ENCODE measurements at places on chromosomes 12 and 14.
A peak's percentile ranks its signal among the peaks of the same experiment; 100 is the strongest.

DNA sequence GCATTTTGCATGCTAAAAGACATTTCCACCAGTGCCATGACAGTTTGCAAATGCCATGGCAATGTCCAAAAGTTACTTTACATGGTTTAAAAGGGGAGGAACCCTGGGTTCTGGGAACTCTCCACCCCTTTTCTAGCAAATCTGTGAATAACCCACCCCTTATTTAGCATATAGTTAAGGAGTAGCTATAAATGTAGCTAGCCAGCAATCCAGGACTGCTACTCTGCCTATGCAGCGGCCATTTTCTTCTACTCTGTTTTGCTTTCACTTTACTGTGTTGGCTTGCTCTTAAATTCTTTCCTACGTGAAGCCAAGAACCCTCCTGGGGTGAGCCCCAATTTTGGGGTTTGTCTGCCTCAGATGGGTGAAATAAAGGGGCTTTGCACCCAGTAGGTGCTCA is 141.0 kb downstream of the PTPN11 start:
- no peak overlapping the region for H3K27ac ChIP-seq
- peaks cover 21% of the 10 kb centered on the region for H3K27me3 ChIP-seq
- H3K4me1 ChIP-seq: no peaks in the 10 kb centered on the region
- H3K36me3 ChIP-seq: peaks cover 2% of the 10 kb centered on the region

- H3K27me3 ChIP-seq: peaks cover 58% of the 10 kb centered on the region
- no peaks in the 10 kb centered on the region for H3K4me1 ChIP-seq
- DNase-seq: no peak
Observed at GRCh38 chr12:10067264-10067663, 31.5 kb downstream of the CLEC1A start.

DNA sequence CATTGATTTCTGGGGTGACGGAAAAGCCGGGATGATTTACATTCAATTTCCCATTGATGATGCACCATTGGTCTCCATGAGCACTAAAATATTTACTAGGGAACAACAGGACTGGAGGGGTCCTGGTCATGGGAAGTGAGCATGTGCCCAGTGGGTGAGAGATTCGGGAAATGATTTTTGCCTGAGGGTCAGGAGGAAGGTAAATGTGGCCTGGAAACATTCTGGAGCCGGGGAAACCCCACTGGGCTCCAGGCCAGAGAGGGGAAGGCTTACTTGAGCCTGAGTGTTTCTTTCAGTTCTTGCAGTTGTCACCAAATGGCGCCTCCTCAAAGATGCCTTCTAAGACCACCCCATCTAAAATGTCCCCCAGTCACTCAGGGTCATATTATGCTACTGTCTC is 532.3 kb upstream of the TBX3 start:
- H3K36me3 ChIP-seq: no peaks in the 10 kb centered on the region
- H3K27me3 ChIP-seq: no peaks in the 10 kb centered on the region
- H3K4me3 ChIP-seq: no peak overlapping the region
- DNase-seq: no peak
- no peaks in the 10 kb centered on the region for H3K4me1 ChIP-seq
- no peak overlapping the region for H3K27ac ChIP-seq

GRCh38 chr14:41785696-41786095 is 179.0 kb downstream of the LRFN5 start:
- H3K4me3 ChIP-seq: no peak overlapping the region
- DNase-seq: no peak
- no peaks in the 10 kb centered on the region for H3K36me3 ChIP-seq
- no peaks in the 10 kb centered on the region for H3K27me3 ChIP-seq
- no peak overlapping the region for H3K27ac ChIP-seq
- no peaks in the 10 kb centered on the region for H3K4me1 ChIP-seq

GRCh38 chr12:25295361-25295760 is 44.6 kb upstream of the KRAS start:
- no peak overlapping the region for H3K4me3 ChIP-seq
- H3K27ac ChIP-seq: no peak overlapping the region
- no peaks in the 10 kb centered on the region for H3K27me3 ChIP-seq
- H3K4me1 ChIP-seq: no peaks in the 10 kb centered on the region
- DNase-seq: no peak
- H3K36me3 ChIP-seq: no peaks in the 10 kb centered on the region

GRCh38 chr14:74763803-74764531 is 851 bp downstream of the YLPM1 start:
- H3K27ac ChIP-seq: peak overlapping the region; percentile 99
- H3K4me3 ChIP-seq: peak overlapping the region; percentile 97
- no peak for DNase-seq

DNA sequence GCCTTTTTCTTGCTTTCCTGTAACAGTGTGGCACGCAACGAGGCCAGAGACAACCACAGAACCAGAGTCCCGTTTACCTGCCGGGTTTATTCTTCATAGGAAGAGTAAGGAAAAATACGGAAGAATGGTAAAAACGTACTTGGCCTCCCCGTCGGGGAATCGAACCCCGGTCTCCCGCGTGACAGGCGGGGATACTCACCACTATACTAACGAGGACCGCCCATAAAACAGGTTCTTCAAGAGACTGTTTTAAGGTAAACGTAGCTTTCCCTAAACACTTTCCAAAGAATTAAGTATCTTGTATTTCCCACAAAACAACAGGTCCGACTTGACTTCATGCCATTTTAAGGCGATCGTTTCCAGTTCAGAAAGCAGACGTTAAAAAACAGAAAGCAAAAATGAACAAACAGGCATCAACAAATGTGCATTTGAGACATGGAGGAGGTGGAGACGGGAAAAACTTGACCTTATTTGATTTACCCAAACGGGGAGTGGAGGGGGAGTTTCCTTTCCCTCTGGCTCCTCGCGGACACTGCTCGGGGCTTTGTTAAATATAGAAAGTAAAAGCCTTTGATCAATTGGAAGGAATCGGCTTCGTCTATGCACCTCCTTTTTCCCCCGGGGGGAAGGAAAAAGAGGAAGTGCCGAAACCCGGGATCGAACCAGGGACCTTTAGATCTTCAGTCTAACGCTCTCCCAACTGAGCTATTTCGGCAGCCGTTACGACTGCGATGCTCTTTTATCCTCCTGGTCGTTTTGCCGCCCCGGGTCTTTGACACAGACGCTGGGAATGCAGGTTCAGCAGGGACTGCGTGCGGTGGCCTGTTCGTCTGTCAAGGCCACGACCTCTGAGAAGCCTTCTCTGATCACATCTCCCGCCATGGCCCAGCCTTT is 13.0 kb upstream of the UBC start:
- H3K36me3 ChIP-seq: peaks cover 46% of the 10 kb centered on the region

GRCh38 chr12:57740656-57741412 is 2.3 kb upstream of the AGAP2 start:
- H3K27me3 ChIP-seq: no peaks in the 10 kb centered on the region
- H3K27ac ChIP-seq: peak overlapping the region; percentile 97
- peaks cover 60% of the 10 kb centered on the region for H3K36me3 ChIP-seq

DNA sequence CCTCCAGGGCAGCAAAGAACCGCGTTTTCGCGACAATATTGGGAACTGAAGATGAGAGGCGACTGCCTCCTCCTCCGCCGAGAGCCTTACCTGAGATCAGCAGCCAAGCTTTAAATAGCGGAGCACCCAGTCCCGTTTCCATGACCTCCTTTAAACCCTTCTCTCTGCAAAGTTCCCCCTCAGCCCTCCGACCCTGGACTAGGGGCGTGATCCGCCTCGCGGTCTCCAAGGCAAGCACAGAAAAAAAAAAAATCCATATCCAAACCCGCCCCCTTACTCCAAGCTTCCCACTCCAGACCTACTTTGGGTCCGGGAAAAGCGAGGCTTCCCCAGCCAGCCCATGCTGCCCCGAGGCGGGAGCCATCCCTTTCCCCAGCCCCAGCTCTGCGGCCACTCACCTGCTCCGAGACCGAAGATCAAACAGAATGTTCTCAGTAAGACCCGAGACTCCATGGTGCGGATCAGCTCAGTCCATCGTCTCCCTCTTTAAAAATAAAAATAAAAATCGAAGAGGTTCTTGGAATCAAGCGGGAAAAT is 630 bp downstream of the NELL2 start:
- H3K4me1 ChIP-seq: peaks cover 27% of the 10 kb centered on the region
- H3K27me3 ChIP-seq: peaks cover 23% of the 10 kb centered on the region
- H3K4me3 ChIP-seq: peak overlapping the region; percentile 98
- peaks cover 9% of the 10 kb centered on the region for H3K36me3 ChIP-seq
- peak overlapping the region; percentile 80 for H3K27ac ChIP-seq

GRCh38 chr12:24960222-24960855 is 11.4 kb upstream of the BCAT1 start:
- H3K27ac ChIP-seq: no peak overlapping the region
- no peak overlapping the region for H3K4me3 ChIP-seq
- H3K4me1 ChIP-seq: no peaks in the 10 kb centered on the region
- peak; percentile 3 for DNase-seq

DNA sequence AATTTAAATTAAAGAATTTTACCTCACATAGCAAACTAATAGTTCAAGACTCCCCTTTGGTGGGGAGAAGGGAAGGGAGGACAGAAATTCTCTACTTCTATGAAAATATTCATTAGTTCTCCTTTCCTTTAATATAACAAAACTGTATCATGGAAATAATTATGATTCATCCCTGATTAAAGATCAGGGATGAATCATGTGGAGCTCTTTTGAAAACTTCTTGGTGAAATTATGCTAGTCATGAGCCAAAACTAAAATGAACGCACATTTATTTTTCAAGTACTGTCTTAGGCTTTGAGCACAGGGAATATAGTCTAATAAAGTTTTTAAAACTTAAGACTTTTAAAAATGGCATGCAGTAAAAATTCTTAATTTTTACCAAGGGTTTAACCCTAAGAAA is 17.1 kb downstream of the TMBIM4 start:
- no peaks in the 10 kb centered on the region for H3K27me3 ChIP-seq
- H3K36me3 ChIP-seq: peaks cover 25% of the 10 kb centered on the region
- H3K4me1 ChIP-seq: peaks cover 36% of the 10 kb centered on the region
- H3K27ac ChIP-seq: no peak overlapping the region
- no peak for DNase-seq
- H3K4me3 ChIP-seq: no peak overlapping the region

DNA sequence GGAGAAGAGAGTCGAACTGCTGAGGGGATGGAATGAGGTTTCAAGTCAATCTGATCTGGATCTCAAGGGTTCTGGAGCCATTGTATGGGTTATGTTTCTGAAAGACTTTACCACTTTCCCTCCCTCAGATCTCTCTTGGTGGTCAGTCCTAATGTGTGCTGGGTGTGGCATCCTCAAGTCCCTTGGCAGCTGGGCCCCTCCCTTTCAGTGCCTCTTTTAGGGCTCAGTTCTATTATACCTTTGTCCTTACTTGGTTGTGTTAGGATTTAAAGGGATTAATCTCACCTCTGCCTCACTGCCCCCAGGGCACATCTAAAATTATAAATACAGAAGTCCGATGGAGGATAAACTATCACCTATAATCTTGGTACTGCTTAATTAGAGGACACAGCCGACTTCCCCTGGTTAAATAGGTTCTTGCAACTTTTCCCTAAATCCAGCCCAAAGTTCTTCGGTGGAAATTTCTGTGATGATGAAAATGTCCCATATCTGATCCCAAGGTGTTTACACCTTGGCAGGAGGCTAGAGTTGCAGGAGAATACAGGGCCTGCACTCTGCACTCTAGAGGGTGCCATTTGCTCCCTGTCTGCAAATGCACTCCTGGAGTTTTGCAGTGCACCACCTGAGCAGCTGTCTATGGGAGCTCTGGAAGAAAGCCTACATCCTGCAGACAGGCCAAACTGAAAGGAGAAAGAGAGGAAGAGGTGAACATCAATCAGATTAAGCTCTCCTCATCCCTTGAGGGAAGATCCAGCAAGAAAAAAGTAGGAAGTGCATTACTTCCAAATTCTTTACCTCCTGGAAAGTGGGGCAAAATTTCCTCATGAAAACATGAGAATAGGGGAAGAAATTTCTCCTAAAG is 106.8 kb downstream of the NUAK1 start:
- H3K27ac ChIP-seq: no peak overlapping the region
- no peaks in the 10 kb centered on the region for H3K4me1 ChIP-seq
- H3K36me3 ChIP-seq: no peaks in the 10 kb centered on the region
- DNase-seq: no peak
- H3K4me3 ChIP-seq: no peak overlapping the region

- DNase-seq: no peak
- H3K4me3 ChIP-seq: peak overlapping the region; percentile 96
- H3K27ac ChIP-seq: peak overlapping the region; percentile 39
Observed at GRCh38 chr12:53676656-53677015, 753 bp upstream of the ATP5MC2 start.

- no peaks in the 10 kb centered on the region for H3K4me1 ChIP-seq
- no peaks in the 10 kb centered on the region for H3K36me3 ChIP-seq
- H3K27ac ChIP-seq: no peak overlapping the region
- H3K27me3 ChIP-seq: peaks cover 12% of the 10 kb centered on the region
Observed at GRCh38 chr14:103362780-103363179, 22.4 kb upstream of the MARK3 start.

- H3K27me3 ChIP-seq: no peaks in the 10 kb centered on the region
- no peaks in the 10 kb centered on the region for H3K4me1 ChIP-seq
- no peak for DNase-seq
- no peak overlapping the region for H3K4me3 ChIP-seq
- H3K27ac ChIP-seq: no peak overlapping the region
Observed at GRCh38 chr12:29983851-29984250, 200.1 kb upstream of the TMTC1 start.

- no peaks in the 10 kb centered on the region for H3K27me3 ChIP-seq
- H3K27ac ChIP-seq: no peak overlapping the region
- no peak overlapping the region for H3K4me3 ChIP-seq
- DNase-seq: no peak
Observed at GRCh38 chr12:121124402-121125109, 8.1 kb upstream of the P2RX7 start.

DNA sequence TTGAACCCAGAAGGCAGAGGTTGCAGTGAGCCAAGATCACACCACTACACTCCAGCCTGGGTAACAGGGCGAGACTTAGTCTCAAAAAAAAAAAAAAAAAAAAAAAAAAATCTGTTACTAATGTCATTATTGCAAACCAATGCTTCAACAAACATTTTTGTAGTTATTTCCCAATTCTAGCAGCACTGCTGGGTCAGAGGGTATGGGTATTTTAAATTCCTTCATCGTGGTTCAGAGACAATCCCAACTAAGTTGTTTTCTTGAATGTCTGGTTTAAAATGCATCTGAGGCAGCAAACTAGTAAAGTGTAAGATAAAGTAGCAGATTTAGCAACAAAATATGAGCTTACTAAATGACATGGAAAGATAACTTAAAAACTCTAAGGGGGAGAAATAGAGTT is 65.6 kb downstream of the FERMT2 start:
- H3K4me1 ChIP-seq: no peaks in the 10 kb centered on the region
- peaks cover 5% of the 10 kb centered on the region for H3K27me3 ChIP-seq
- no peak for DNase-seq
- H3K36me3 ChIP-seq: peaks cover 3% of the 10 kb centered on the region
- no peak overlapping the region for H3K27ac ChIP-seq

All from effector memory CD8-positive, alpha-beta T cell (primary cell).